ENCODE measurements at places on chromosomes 1 and 21.

GRCh38 chr1:196593955-196594354, 14.3 kb downstream of the KCNT2 start:
- no peak for DNase-seq

- DNase-seq: no peak
Measured at GRCh38 chr21:15252431-15252830, 187.6 kb upstream of the NRIP1 start.

DNA sequence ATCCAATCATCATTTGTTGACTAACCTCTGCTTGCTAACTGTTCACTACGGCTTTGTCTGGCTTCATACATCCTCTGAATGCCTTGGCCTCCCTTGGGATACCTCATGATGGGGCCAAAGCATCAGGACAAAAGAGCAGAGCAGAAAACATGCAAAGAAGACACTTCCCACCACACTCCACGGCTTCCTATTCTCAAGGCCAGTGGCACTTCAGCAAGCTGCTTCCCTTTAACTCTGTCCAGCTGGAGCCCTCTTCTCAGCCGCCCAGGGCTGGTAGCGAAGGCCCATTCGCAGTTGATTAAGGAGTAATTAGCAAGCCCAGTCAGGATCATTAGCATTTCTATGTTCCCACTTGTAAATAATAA, 224.3 kb upstream of the FGGY start:
- no peak for DNase-seq

DNA sequence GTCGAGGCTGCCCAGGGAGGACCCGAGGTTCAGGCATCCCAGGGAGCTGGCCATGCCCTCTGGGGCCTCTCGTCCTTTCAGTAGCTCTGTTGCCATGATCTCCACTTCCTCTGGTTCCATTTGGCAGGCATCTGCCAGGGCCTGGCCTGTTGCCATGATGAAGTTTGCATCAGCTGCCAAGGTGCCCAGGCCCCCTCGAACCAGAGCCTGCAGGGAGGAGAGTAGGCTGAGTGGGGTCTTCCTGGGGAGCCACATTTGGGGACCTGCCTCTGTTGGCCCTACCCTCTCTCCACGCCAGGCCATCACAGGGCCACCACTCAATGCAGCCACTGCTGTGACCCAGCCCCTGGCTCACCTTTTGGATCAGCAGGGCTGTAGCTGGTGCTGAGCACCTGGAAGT, 16.4 kb upstream of the KIF21B start:
- DNase-seq: no peak

GRCh38 chr1:160216301-160216700, 11.1 kb downstream of the PEA15 start:
- DNase-seq: no peak

GRCh38 chr21:42691901-42692559, 38.6 kb downstream of the PDE9A start:
- no peak for DNase-seq

DNA sequence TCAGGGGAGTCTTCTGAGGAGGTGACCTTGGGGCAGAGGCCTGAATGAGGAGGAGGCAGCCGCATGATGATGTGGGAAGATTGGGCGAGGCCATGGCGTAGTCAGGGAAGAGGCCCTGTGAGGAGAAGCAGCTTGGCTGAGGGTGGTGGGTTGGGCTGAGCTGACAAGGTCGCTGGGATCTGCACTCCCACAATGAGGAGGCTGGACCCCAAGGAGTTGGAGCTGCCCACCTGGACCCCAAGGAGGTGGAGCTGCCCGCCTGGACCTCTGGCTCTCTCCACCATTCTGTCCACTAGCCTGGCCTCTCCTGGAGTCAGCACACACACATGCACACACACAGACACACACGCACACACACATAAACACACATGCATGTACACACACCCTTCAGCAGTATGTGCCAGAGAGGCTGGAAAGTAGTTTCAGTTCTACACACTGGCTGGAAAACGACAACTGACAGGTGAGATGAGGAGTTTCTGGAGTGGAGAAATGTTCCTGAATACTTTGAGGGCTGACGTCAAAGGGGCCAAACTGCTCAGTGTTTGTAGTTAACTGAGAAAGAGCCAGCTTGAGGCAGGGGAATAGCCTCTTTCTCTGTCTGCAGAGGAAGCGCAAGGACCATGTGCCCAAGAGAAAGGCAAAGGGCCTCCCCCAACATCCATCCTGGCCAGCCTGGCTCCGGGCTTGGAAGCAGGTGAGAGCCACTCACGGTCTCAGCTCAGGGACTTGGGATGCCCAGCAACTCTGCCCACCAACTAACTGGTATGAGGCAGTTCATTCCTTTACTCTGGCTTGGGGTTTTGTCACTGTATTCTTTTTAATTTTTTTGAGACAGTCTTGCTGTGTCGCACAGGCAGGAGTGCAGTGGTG, 7.1 kb downstream of the SMPDL3B start:
- DNase-seq: no peak

DNA sequence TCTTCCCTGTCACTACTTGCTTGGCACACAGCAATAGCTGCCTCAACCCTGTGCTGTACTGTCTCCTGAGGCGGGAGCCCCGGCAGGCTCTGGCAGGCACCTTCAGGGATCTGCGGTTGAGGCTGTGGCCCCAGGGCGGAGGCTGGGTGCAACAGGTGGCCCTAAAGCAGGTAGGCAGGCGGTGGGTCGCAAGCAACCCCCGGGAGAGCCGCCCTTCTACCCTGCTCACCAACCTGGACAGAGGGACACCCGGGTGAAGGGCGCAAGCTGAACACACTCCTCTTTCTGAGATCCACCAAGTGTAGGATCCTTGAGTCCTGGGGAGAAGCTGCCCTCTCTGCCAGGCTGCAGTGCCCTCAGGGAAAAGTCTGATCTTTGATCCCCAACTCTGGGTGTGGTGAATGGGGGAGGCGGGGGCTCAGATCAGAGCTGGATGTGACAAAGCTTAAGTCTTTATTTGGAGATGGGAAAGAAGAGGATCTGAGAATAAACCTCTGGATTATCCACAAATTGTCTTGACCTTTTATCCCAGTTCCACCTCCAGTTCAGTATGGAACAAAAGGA, 1.2 kb downstream of the RXFP4 start:
- DNase-seq: no peak

Measured in stimulated activated naive CD4-positive, alpha-beta T cell (primary cell).